Astrocyte (in vitro differentiated cells and primary cell): ENCODE measurements at places on chromosomes 13 and 19. TPM values are rescaled to one million over a fixed set of nuclear protein-coding genes. Genes with fewer than 3 reads are reported as not detected.
A peak's percentile ranks its signal among the peaks of the same experiment; 100 is the strongest.

DNA sequence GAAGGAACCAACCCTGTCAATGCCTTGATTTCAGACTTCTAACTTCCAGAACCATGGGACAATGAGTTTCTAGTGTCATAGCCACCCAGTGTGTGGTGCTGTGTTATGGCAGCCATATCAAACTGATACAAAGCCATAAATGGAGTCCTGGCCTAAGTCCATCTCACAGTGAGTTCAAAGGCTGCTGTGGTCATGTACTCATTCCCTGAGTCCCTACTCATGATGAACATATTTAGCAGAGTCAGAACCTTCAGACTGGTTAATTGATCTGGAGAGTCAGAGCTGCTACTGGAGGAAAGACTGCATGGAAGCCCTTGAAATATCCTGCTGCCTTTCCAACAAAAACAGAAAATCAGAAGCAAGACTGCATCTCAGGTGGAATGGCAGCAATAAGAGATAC lies 39.2 kb upstream of the CSNK1A1L start:
- peak; percentile 86 for DNase-seq

- DNase-seq: peak; percentile 54
Measured at GRCh38 chr19:45523642-45524256, 16.5 kb downstream of the VASP start.

The CPB2 gene
- total RNA-seq: not detected in 2 replicates

GRCh38 chr13:74063533-74064100 lies 70.6 kb downstream of the KLF12 start:
- no peak for DNase-seq

The MISP gene
- total RNA-seq: 0.36 and 0.43 TPM in 2 replicates

The PSG7 gene
- total RNA-seq: not detected in 2 replicates

The OPA3 gene
- total RNA-seq: 12.4 and 12.8 TPM in 2 replicates

The C1QTNF9B gene
- not detected in 2 replicates for total RNA-seq

The MIA gene
- total RNA-seq: 2.5 TPM in 2 replicates

The CADM4 gene
- total RNA-seq: 40.8 and 52.1 TPM in 2 replicates

DNA sequence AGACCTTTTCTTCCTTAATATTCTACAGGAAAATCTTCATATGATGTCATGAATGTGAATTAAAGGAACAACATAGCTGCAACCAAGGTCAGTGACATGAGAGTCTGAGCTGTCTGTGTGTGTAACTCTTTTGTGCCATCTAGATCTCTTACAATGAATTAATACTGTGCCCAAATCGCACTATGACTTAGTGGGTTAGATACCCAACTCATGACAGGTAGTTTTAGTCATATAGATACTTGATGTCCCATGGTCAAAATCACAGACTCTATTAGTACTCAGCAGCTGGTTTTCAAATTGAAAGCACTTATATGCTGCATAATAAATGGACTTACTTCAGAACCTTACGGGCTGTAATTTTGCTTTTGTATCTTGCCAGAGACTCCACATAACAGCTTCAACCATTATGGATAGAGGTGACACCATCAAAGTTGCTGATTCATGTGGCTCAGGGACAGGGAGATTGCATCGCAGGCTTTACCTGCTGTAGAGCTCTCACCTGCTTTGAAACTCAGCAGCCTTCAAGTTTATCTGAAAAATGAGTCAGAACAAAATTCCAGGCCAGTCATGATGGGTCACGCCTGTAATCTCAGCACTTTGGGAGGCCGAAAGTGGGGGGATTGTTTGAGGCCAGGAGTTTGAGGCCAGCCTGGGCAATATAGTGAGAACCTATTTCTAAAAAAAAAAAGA lies 12.3 kb upstream of the ZNF283 start:
- no peak for DNase-seq

DNA sequence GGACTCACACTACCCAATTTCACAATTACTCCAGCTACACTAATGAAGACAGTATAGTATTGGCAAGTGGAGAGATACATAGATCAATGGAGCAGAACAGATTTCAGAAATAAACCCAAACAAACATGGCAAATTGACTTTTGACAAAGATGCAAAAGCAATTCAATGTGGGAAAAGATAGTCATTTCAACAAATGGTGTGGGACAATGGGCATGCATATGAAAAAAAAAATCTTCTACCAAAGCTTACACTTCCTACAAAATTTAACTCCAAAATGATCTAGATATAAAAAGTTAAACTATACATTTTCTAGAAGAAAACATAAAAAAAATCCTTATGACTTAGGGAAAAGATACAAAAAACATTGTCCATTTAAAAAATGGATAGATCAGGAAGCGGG lies 2.7 kb upstream of the IGFL4 start:
- DNase-seq: no peak

GRCh38 chr19:57512845-57513244 lies 13.1 kb downstream of the ZNF773 start:
- DNase-seq: peak; percentile 42

The ZSWIM4 gene
- 9.5 and 10.6 TPM in 2 replicates for total RNA-seq

DNA sequence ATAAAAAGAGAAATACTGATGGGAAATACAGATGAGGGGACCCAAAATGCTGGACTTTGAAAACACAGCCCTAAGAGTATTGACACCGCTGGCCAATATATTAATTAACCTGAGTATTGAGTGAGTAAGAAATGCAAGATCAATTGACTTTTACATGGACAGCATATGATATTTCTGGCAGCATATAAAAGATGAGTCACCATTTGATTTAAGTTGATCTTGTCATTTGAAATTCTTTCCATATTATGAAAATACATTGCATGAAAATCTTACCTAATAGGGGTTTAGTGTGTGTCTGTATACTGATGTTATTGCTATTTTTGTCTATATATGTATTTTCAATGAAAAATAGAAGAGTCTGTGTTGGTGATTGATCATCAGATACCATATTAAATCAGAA lies 619.6 kb downstream of the KCTD12 start:
- DNase-seq: no peak

GRCh38 chr13:23509781-23510543 lies 60.2 kb upstream of the TNFRSF19 start:
- peak; percentile 98 for DNase-seq

DNA sequence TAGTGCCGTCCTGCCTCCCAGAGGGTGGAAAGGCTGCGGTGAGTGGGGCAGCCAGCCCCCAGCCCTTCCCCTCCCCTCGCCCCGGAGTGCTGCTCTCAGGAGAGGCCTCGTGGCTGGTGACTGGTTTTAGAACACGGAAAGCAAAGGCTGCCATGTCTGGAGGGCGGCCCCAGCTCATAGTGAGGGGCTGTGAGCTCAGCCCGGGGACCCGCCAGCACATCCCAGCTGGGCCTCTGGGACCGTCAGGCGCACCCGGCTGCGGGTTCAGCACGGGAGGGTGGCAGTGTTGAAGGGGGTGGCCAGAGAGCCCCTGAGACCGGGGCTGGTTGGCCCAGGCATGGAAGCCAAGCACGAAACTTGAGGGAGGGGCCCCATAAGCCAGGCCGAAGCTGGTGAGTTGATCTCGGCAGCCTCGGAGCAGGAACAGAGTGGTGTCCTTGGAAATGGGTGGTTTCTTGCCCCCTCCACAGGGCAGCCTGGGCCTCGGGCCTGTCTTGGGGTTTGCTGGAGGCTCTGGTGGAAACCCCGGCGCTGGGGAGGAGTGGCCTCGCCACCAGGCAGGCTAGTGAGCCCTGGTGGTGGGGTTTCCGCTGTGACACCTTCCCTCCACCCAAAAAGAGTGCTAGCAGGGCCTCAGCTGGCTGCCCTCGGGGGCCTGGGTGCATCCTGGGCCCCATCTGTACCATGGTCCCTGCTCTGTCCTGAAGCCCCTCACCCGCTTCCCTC lies 157.7 kb downstream of the KDM4B start:
- DNase-seq: no peak

The CEACAM20 gene
- not detected in 2 replicates for total RNA-seq

GRCh38 chr13:46951516-46951915 lies 54.7 kb upstream of the HTR2A start:
- DNase-seq: no peak

The LYPD3 gene
- total RNA-seq: 0.22 and 0.54 TPM in 2 replicates

DNA sequence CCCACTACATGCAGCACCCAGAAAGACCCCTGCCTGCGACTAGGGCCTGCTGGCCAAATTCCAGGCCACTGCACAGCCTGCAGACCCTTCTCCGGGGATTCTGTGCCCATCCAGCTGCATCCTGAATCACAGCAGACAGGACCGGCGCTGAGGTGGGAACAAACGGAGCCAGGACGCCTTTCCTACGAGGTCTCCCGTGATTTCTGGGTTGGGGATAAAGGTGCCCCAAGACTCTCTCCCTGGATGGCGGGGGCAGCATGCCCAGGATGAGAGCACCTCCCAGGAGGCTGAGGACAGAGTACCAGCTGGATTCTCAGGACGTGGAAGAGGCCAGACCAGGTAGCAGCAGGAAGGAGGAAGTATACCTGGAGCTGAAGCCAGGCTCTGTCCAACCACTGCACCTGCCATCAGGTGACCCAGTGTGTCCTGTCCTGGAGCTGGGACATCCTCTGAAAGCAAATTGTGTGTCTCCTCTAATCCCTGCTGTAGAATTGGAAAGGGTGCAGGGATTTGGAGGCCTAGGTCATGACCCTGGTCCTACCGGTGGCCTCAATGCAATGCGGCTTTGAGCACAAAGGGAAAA lies 3.4 kb upstream of the FUT5 start:
- no peak for DNase-seq

The CABP5 gene
- not detected in 2 replicates for total RNA-seq

DNA sequence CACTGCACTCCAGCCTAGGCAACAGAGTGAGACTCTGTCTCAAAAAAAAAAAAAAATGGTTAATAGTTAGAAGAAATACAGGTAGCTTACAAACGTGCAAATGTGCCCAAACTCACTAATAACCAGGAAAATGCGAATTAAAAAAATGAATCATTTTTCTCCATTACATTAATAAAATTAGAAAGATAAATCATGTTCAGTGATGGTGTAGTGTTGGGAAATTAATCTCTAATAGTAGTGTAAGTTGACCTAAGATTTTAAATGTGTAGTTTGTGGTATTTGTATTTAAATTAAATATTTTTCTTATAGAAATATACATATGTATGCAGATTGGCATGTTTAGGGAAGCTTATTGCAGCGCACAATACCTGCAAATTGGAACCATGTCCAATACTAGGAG lies 57.6 kb downstream of the PCCA start:
- DNase-seq: no peak

DNA sequence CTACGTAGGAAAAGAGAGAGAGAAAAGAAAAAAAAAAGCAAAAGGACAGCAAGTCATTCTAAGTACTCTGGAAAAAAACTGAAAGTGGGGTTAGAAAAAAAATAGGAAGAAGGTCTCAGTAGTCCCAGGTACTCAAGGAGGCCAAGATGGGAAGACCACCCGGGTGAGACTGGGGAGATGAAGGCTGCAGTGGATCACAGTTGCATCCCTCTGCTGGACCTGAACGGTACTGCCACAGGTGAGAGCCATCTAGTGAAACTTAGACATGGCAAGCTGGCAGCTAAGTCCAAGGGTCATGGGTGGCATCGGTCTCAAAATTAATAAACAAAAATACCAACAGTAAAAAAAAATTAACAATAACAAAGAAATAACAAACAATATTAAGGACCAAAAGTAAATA lies 41.0 kb upstream of the ZNF91 start:
- no peak for DNase-seq

DNA sequence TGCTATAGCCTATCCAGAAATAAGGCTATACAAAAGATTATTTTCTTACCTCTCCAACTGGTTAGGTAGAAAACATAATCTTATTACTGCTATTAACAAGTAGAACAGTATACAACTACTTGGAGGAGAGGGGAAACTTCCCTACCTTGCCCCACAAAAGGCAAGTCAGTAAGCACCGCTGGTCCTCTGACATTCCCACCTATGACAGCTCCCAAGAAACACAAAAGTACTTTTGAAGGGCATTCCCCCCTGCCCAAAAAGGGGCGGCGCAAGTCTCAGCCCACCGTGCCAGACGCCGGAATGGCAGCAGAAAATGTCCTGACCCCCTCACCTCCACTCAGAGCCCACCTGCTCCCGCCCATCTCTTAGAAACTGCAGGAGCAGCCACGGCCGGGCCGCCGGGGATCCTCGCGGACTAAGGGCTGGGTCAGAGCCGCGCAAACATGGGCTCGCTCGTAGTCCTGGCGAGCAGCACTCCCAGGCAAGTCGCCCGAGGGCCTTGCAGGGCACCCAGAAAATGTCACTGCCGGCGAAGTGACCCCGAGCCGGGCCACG lies 437 bp downstream of the SUCLA2 start:
- no peak for DNase-seq

The CAMSAP3 gene
- total RNA-seq: 2.8 and 4.1 TPM in 2 replicates

The ZNF524 gene
- 6.0 and 6.3 TPM in 2 replicates for total RNA-seq
